Stimulated activated CD4-positive, alpha-beta T cell treated with anti-CD3 and anti-CD28 coated beads, Interleukin-4, amount 100 ng/mL, for 24 hours (primary cell): ENCODE measurements at places on chromosomes 1 and 21.

- no peak for DNase-seq
These were observed 7.3 kb upstream of the ADAM15 start for GRCh38 chr1:155043793-155044192.

- no peak for DNase-seq
These were observed 65.7 kb downstream of the NVL start for GRCh38 chr1:224264321-224264720.

DNA sequence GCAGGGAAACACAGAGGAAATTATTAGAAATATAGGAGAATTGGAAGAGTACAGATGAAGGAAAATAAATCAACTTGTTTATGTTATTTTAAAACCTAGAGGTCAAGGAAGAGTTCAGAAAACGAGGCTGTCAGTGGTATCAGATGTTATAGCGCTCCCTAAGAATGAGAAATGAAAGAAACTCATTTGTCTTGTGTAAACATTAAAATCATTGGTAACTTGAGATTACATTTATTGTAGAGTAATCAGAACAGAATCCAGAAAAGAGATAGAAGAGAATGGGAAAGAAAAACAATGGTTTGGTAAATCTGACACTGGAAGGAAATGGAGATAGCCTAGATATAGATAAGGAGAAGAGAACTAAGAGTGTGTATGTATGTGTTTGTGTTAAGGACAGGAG lies 106.4 kb downstream of the ATF6 start:
- no peak for DNase-seq

- DNase-seq: no peak
These were observed 112.1 kb downstream of the TLR5 start for GRCh38 chr1:223030871-223031400.

DNA sequence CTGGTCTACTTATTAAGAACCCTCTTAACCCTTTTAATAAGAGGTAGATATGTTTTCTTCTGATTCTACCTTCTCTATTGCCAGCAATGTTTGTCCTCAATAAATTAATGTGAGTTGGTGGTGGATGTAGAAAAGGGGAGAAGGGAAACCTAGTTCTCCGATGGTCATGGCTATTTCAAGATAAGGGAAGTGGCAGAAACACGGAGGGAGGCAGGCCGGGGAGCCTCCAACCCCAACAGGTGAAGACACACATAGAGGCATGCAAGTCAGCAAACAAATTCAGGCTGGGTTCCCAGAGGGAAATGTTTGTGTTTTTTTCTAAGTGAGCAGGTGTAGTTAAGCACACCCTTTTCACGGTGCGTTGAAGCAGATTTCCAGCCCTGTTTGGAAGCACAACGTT lies 31.0 kb upstream of the CLDN14 start:
- DNase-seq: no peak

DNA sequence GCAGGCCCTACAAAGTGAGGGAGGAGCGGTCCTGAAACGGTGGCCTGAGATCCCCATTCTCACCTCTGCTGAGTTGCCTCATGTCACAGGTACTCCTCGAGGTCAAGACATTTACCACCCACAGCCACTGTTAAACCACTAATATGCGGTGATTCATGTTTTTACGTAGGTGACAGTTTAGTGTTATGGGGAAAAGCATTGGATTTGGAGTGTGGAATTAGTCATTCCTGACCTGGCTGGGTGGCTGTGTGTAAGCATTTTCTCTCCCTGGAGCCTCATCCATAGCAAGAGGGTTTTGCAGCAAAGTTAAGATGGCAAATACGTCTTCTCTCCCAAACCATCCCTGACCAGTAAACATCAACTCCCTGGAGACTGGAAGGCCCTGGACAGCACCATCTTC lies 57.8 kb upstream of the KCNJ6 start:
- no peak for DNase-seq

GRCh38 chr1:1536938-1537546 lies 3.4 kb downstream of the TMEM240 start:
- no peak for DNase-seq

DNA sequence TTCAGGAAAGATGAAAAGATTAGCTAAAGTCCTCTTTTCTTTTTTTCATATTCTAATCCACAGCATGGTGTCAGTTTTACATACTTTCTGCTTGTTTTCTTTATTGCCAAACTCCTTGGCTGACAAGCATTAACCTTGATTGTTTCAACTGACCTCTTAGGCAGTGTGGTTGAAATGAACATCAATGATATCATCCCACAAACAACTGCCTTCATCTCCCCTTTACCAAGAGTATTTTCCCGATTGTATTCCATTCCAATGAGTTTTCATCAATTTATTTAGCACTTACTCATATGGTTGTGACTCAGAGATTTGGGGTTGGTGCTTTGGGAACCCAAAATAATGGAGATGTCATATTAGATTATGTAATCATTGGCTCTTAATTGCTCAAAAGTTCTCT lies 71.8 kb downstream of the SPAG17 start:
- DNase-seq: no peak

DNA sequence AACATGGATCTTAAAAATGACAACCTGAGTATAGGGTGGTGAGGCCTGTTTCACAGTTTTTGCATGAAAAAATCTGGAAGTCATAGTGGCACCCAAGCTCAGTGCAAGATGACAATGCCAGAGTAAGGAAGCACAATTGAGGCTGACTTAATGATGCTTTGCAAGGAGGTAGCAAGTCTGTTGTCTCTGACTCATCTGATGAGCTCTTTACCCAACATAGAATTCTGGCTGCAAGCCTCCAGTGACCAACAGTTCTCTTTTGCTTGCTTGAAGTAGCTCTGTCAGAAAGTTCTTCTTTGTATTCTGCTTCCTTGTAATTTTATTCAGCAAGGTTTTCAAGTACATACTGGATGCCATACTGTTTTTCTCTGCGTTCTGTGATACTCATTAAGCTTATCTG lies 117.1 kb downstream of the FOXD2 start:
- no peak for DNase-seq

GRCh38 chr1:1916851-1917251 lies 1.8 kb downstream of the CALML6 start:
- DNase-seq: no peak

DNA sequence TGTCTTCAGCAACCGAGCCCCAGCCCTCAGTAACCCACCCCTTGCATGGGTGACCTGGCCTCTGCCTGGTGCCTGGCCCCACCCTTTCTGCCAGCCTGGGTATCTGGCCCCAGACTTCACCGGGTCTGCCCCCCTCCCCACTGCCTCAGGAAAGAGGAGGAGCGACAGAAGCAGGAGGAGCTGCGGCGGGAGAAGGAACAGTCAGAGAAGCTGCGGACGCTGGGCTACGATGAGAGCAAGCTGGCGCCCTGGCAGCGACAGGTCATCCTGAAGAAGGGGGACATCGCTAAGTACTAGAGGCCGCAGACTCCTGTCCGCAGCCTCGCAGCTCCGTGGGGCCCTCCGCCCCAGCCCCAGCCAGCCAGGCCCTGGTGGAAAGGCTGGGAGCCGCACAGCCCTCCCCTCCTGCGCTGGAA lies 6.1 kb downstream of the TNFRSF25 start:
- peak; percentile 58 for DNase-seq

DNA sequence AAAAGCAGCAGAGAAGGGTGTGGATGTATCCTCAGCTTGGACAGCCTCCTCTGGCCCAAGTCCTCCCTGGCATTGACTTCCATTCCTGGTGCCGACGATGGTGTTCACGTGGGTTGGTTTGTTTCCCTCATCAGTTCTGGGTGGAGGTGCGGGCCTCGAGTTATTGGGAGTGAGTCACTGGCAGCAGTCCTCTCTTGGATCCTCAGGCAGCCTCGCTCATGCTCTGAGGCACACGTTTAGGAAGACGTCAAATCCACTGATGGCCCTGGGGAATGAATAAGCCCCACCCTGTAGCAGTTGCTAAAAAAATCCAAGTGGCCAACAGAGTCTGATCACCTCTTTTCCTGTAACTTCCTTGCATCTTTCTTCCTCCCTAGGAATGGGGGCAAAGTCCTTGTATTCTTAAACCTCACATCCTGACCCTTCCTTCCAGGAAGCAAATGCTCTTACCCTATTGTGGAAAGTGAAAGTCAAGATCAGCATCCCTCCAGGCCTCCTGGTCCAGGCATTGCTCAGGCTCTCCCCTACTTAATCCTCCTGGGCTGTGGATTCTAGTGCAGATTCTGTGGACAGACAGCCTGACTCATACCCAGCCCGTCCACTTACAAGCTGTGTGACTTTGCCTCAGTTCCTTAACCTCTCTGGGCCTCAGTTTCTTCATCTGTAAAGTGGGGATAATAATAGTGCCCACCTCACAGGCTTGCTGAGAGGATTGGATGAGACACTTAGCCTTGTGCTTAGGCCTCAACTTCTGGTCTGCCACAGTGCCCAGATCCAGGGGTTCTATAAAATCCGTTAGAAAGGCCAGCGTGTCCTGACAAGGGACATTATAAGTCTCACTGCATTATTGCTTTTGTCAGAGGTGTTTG lies 111.1 kb downstream of the TLR5 start:
- DNase-seq: no peak

GRCh38 chr1:77768006-77768405 lies 8.4 kb upstream of the USP33 start:
- DNase-seq: no peak

- DNase-seq: no peak
These were observed 28.6 kb upstream of the TXLNA start for GRCh38 chr1:32150847-32151246.

DNA sequence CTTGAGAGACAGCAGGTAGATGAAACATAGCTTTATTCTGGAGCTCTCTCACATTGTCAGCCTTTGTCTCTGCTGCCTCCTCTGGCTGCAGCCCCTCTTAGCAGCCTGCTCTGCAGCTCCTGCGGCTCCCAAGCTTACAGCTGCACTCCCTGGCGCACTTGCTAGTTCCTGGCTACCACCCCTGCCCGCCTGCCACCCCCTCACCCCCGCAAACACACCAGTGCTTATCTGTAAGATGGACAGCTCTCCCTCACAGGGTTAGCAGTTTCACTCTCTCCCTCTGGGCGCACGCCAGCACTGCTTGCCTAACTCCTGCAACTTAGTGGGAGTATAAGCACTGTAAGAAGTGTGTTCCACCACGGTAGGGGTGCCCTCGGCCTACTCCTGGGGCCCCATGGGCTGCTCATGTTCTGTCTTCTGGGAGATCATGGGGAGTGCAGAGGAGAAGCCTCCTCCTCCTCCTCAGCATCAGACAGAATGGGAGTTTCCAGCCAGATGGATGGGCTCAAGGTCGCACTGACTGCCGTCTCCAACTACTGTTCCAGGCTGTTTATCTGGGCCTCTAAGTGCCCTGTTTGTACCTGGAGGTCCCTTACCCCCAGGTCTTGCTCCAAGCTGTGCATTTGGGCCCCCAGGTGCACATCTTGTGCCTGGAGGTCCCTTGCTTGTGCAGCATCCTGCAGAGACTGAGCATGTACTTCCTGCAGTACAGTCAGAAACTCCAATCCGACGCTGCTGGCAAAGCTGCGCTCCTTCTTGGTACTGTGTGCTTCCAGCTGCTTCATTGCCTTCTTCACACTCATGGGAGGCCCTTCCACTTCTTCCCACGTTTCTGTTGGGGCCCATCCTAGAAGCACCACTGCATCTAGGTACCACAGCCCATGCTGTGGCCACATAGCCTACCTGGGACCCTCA lies 1388.1 kb downstream of the AMY1C start:
- DNase-seq: no peak

DNA sequence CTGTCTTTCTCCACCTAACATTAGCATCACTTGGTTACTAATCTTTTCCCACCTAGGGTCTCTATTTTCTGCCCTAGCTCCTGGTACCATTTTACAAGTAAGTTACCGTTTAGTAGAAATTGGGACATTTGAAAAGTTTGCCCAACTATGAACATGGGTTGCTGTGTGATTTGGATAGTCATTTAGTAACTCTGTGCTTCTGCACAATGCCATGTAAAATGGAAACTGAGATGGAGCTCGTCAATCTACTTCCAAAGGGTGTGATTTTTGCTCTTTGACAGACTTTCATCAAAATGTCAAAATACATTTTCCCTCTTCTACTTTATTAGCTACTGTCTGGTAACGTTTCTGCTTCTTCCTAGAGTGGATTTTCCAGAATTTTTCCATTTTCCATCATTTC lies 381.5 kb upstream of the B3GALT2 start:
- DNase-seq: no peak
